Stimulated activated CD4-positive, alpha-beta T cell treated with anti-CD3 and anti-CD28 coated beads, TNF-alpha, amount 100 ng/mL, for 1 hour (primary cell): ENCODE measurements at places on chromosomes 3 and 15.

DNA sequence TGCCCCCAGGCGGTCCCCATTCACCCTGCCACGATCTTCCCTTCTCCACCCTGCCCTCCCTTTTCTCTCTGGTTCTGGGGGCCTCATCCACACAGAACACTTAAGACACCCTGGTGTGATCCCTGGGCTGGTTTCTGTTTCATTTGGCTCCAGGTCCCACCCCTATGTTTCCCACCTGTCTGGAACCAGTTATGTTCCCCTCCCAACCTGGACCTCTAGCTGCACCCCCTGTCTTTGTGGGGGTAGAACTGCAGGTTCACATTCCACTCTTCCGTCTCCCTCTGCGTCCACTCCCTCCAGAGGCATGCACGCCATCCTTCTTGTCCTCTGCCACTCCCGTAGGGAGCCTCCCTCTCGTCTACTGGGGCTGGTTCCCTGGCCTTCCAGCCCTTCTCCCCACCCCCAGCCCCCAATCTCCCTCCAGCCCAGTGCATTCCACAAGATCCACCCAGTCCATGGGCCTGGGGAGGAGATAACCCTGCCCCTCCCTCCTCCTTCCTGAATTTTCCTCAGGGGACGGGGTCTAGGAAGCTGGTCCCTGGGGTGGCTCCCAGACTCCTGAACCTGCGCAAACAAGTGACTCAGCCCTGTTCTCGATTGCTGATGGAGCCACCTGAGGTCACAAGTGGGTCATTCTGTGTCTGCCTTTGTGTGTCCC lies 73.8 kb downstream of the ABTB1 start:
- DNase-seq: no peak

DNA sequence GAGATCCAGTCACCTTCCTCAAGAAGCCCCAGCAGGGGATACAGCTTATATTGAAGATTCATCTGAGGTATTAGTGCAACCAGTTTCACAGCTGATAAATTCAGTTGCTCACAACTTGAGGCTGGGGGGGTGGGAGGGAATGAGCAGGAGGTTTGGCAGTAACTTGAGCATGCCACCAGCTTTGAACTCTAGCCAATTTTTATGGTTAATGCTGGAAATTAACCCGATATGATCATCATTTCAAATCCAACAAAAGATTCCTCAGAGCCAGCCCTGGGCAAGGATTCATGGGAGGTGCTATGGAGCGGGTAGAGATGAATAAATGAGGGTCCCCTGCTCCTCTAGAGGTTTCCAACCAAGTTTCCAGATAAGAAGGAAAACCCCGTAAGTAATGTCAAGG lies 73.1 kb upstream of the HES1 start:
- DNase-seq: no peak

- DNase-seq: no peak
These were observed 480.1 kb downstream of the FOXP1 start for GRCh38 chr3:71103430-71103921.

- no peak for DNase-seq
These were observed 14.8 kb downstream of the VILL start for GRCh38 chr3:38005076-38006020.

DNA sequence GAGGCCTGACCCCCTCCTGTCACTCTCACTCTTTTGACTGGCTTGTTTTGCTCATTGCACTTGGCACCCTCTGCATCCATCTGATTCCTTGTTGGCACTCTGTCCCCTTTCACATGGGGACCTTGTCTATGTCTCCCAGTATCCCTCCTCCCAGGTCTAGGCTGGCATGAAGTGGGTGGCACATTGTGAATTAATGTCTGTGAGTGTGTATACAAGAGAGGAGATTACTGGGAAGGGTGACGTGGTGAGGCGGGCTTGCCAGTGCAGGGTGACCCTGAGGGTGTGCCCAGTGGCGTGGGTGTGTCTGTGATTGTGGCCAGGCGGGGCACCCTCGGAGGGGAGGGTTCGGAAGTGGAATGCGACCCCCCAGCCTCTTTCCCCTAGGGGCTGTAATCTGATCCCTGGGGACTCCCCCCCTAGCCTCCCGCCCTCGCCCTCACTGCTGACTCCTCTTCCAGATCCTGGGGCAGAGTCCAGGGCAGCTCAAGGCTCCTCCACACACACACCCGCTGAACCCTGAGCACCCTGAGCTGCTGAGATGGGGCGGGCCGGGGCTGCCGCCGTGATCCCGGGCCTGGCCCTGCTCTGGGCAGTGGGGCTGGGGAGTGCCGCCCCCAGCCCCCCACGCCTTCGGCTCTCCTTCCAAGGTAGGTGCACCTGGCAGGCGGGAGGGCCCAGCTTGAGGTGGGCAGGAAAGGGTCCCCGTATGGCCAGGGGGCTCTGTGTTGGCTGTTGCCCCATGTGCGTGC lies at the start of gene SEMA3B:
SEMA3B (plus strand) TSS at position 445 of the 749 bp plus-strand sequence; CDS start at position 539, 94 bp downstream.
- DNase-seq: no peak

- no peak for DNase-seq
These were observed 49.3 kb upstream of the ANKRD34C start for GRCh38 chr15:79233236-79233635.

GRCh38 chr3:27565201-27565852 lies 81.1 kb upstream of the SLC4A7 start:
- no peak for DNase-seq

DNA sequence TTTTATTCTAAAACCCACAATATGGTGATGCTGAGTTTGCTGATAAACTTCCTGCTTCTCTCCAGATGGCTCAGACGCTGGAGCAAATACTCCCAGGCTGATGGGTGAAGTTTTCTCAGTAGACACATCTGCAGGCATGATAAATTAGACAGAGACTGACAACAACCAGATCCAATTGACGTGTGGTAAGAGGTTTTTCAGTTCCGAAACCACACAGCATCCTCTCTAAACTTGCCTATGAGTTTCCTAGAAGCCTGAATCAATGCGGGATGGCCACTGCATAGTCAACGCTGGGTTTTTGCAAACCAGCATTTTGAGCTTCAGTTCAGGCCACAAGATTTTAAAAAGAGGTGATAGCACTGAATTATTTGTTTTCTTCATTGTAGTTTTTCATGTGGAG lies 360.3 kb upstream of the ARRDC4 start:
- no peak for DNase-seq

DNA sequence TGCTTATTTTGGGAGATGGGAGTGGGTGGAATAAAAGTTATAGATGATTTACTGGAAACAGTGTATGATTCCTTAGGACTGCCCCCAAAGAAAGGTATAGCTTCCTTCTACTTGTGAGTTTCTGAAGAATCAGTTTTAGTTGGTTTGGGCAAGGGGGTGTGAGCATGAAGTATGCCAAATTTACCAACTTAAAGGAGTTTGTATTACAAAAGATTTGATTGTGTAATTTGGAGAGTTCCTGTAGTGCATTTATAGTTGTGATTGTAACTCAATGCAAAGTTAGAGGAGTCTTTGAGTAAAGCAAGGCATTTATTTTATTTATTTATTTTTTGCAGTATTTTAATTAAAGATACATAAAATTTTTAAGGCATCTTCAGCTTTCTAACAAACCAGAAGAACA lies 42.8 kb downstream of the TSC22D2 start:
- no peak for DNase-seq
